Activated gamma-delta T cell treated with Interleukin-2 at 50 U/mL for 16 hours (primary cell): ENCODE measurements at places on chromosomes 7 and 10.

- DNase-seq = no peak
Observed at GRCh38 chr10:42981358-42982236, 95.3 kb upstream of the RET start.

GRCh38 chr10:86655596-86655995, 1.2 kb downstream of the OPN4 start:
- no peak for DNase-seq

DNA sequence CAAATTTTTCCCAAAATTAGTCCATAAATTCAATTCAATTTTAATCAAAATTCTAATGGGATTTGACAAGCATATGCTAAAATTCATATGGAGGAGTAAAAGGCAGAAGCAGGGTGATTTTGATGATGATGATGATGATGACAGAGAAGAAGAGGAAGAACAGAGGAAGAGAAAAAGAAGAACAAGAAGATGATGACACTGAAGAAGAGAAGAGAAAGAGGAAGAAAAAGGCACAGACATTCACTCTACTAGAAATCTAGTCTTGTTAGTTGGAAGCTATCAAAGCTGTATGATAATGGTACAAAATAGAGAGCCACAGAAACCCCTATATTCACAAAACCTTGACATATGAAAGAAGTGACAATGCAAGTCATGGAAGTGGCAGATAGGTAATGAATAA, 157.9 kb downstream of the ELMO1 start:
- no peak for DNase-seq

DNA sequence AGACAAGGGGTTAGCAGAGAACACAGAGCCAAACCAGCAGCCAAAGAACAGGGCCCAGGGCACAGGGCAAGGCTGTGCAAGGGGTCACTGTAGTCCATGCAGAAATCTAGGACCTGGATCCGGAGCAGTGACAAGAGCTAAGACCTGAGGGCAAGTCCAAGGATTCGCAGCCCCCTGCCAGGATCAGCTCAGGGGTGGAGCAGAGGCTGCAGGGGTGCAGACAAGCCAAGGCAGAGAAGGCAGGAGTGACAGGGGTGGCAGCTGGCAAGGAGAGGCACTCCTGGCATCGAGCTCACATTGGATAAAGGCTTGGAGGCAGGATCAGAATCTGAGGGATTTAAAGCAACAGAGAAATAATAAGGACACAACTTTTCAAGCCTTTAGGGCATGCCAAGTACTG, 80.7 kb upstream of the NANOS1 start:
- DNase-seq = no peak

- DNase-seq = no peak
Observed at GRCh38 chr7:131104596-131105293, 222.9 kb upstream of the MKLN1 start.

DNA sequence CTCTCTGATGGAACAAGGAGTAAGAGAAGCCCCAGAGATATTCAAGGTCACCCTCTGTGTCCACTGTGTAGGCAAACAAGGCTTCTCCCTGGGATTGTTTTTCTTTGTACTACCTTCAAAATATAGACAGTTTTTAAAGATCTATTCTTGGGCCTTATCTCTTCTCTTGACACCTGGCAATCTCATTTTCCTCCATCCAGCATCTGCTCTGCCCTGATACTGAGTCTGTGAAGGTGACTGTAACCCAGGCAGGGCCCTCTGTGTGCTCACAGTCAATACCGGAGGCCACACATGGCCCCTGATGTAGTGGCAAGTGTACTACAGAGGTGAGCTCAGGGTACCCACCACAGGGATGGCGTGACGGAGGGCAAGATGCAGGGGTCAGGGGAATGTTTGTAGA, 221.1 kb downstream of the SNX10 start:
- no peak for DNase-seq

DNA sequence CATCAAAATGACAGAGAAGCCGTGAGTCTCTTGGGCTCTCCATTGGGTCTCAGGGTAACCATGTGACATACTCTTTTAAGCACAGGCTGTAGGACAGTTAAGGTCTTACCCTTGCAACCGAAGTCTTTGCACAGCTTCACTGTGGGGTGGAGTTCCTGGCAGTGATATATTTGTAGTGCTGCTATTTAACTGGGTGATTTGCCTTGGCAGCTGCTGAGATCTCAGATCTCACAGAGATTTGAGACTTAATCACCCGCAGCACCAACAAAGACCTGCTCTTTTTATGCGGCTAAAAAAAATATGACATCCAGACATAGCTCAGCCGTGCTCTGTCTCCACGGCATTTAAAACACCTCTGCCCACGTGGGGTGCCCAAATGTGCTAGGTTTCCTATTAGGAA, 63.4 kb upstream of the NPTX2 start:
- DNase-seq = no peak
